ENCODE measurements at places on chromosomes 3 and 15. TPM values are rescaled to one million over a fixed set of nuclear protein-coding genes. Genes with fewer than 3 reads are reported as not detected.

Gene DNASE1L3
- not detected for total RNA-seq

Gene VEPH1
- not detected for total RNA-seq

Gene MAP1A
- total RNA-seq: 2.0 TPM

Gene ZBED2
- 596 TPM for total RNA-seq

Gene PYGO1
- total RNA-seq: not detected

Gene ATG7
- 37.7 TPM for total RNA-seq

Gene GPR15
- total RNA-seq: 4.1 TPM

Gene TMC3
- not detected for total RNA-seq

Gene FBLN2
- not detected for total RNA-seq

Gene LRRC15
- total RNA-seq: not detected

Gene ZPLD1
- not detected for total RNA-seq

Gene CISH
- 359 TPM for total RNA-seq

GRCh38 chr3:119146578-119147375 is 812 bp downstream of the TEX55 start:
- peaks cover 2% of the 10 kb centered on the region for H3K4me1 ChIP-seq
- no peak overlapping the region for H3K27ac ChIP-seq
- no peak overlapping the region for H3K4me3 ChIP-seq
- DNase-seq: no peak
- H3K27me3 ChIP-seq: no peaks in the 10 kb centered on the region

DNA sequence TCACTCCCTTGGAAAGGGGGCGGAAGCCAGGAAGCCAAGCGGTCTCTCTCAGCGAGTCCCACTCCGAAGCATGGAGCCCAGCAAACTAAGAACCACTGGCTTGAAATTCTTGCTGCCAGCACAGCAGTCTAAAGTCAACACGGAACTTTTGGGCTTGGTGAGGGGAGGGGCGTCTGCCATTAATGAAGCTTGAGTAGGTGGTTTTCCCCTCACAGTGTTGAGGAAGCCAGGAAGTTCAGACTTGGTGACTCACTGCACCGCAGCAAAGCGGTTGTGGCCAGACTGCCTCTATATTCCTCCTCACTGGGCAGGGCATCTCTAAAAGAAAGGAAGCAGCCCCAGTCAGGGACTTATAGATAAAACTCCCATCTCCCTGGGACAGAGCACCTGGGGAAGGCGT is 665.4 kb upstream of the CBLB start:
- H3K27ac ChIP-seq: peak overlapping the region; percentile 81
- H3K36me3 ChIP-seq: peaks cover 18% of the 10 kb centered on the region
- H3K27me3 ChIP-seq: no peaks in the 10 kb centered on the region
- H3K4me1 ChIP-seq: peaks cover 17% of the 10 kb centered on the region

- no peak overlapping the region for H3K27ac ChIP-seq
- H3K36me3 ChIP-seq: no peaks in the 10 kb centered on the region
- no peaks in the 10 kb centered on the region for H3K4me1 ChIP-seq
- H3K27me3 ChIP-seq: no peaks in the 10 kb centered on the region
- H3K4me3 ChIP-seq: no peak overlapping the region
These were observed 281.0 kb upstream of the TBL1XR1 start for GRCh38 chr3:177478170-177478867.

GRCh38 chr3:356952-357351 is 160.4 kb downstream of the CHL1 start:
- H3K4me1 ChIP-seq: no peaks in the 10 kb centered on the region
- DNase-seq: no peak
- H3K36me3 ChIP-seq: no peaks in the 10 kb centered on the region
- H3K27me3 ChIP-seq: no peaks in the 10 kb centered on the region
- no peak overlapping the region for H3K4me3 ChIP-seq

DNA sequence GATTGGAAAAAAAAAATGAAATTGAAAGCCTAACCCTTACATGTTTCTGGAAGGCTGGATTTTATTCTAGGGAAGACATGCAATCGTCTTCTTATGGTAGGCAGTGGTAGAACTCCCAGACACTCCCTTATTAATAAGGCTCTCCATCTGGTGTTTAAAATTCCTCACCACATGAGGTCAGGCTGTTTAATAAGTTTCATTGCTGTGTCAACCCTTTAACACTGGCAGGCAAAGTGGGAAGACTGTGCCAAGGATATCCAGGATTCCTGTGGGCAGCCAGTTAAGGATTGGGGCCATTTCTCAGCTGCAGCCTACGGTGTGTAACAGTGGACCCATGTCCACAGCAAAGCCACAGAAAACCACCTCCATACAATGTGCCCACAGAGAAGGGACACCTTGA is 225.5 kb upstream of the CHRM5 start:
- no peaks in the 10 kb centered on the region for H3K36me3 ChIP-seq
- no peak overlapping the region for H3K27ac ChIP-seq
- H3K4me1 ChIP-seq: no peaks in the 10 kb centered on the region
- DNase-seq: no peak

DNA sequence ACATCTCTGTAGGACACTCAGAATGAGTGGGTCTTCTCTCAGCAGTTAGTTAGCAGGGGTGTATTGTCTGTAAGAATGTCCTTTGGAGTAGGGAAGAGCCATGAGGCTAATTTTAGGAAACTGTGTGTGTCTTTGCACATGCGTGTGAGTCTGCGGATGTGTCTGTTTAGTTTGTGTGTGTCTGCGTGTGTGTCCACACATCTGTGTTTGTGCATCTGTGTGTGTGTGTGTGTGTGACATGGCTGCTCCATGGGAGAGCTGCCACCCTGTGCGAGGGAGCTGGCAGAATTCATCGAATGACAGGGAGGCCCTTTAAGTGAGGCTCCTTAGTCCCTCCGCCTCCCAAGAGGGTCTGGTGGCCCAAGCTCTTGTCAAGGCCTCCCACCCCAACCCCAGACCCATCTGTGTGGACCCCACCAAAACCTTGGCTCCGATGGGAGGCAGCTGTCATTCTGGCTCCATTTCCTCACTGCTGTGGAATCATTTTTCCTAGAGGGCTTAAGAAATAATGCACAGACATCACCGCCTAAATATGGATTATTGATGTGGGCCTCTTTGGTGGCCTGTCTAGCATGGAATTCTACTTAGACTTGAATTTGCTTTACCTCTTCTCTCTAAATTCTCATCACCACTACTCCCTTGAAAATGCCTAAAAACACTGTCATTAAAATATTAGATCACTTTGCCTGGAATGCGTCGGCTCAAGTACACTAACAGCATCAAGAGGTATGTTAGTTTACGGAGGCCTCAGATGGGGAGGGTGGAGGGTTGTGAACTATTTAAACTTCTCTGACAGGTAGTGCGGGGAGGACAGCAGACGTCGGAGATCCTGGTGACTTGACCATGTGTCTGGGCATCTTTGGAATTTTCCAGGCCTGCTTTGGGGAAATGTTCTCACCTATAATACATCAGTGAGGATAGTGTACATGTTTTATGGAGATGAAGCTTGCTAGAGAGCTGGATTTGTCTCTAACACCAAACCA is 9.4 kb downstream of the ESYT3 start:
- no peak overlapping the region for H3K4me3 ChIP-seq
- DNase-seq: no peak
- peaks cover 13% of the 10 kb centered on the region for H3K27me3 ChIP-seq

GRCh38 chr3:43120937-43121336 is 15.1 kb upstream of the POMGNT2 start:
- no peak overlapping the region for H3K27ac ChIP-seq
- no peak overlapping the region for H3K4me3 ChIP-seq
- H3K27me3 ChIP-seq: peaks cover 31% of the 10 kb centered on the region
- H3K36me3 ChIP-seq: peaks cover 2% of the 10 kb centered on the region

DNA sequence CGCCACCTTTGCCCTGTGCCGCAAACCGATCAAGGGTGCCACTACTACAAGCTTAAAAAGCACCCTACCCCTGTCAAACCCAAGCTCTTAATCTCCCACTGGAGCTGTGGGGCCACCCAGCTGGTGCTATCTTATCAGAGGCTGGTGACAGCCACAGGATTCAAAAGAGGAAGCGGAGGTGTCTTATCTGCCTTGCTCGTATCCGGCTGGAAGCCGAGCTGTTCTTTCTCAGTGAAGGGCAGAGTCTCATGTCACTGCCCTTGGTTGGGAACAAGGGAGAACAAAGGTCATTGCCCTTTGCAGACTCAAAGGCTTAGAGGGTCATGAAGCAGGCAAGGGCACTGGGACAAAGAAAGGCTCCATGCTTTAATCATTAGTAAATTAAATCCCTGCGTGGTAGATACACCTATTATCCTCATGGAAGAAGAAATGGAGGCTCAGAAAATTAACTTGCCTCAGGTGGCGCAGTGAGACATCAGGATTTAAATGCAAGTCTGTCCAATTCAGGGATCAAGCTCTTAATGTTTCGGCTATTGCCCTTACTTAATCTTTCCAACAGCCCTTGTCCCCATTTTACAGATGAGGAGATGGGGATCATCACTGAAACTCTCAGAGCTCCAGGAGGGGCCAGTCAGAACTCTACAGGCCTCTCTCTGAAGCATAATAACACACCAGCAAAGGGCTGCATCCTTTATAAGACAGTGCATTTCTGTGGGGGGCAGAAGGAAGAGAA is 360.0 kb upstream of the PROK2 start:
- H3K36me3 ChIP-seq: peaks cover 5% of the 10 kb centered on the region
- H3K27ac ChIP-seq: no peak overlapping the region
- H3K4me3 ChIP-seq: peak overlapping the region; percentile 8
- H3K27me3 ChIP-seq: no peaks in the 10 kb centered on the region
- peaks cover 25% of the 10 kb centered on the region for H3K4me1 ChIP-seq
- peak; percentile 65 for DNase-seq

- H3K27ac ChIP-seq: no peak overlapping the region
- H3K27me3 ChIP-seq: peaks cover 44% of the 10 kb centered on the region
- no peaks in the 10 kb centered on the region for H3K36me3 ChIP-seq
- H3K4me3 ChIP-seq: no peak overlapping the region
These were observed 64.3 kb downstream of the MINDY4B start for GRCh38 chr3:150840802-150841515.

DNA sequence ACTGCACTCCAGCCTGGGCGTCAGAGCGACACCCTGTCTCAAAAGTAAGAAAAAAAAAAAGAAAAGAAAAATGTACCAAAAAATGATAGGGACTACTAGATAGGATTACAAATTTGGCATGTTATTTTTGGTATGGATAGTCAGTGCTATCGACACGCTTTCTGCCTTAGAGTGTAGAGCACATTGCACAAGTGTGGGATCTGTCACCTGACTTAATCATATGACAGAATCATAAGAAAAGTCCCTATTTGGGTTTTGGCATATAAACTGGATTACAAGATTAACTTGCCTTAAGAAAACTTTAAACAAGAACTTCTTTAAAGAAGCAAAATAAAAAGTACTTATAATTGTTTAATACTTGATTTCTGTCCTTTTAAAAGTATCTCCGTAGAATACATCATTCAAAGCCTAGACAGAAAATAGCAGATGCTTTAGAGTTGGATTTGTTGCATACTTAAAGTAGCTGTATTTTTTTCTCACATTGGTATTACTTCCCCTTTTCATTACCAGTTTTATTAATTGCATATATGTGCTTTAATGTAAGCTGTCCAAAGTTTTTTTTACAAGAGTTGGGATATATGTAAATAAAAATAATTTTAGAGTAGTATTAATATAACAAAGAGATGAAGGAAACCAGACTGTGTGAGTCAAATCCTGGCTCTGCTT is 7.8 kb downstream of the ATP6V1A start:
- peaks cover 5% of the 10 kb centered on the region for H3K4me1 ChIP-seq
- no peak overlapping the region for H3K27ac ChIP-seq
- H3K27me3 ChIP-seq: no peaks in the 10 kb centered on the region
- peaks cover 15% of the 10 kb centered on the region for H3K36me3 ChIP-seq
